ENCODE measurements at places on chromosomes 4 and X.

GRCh38 chrX:37896511-37896890, 49.1 kb upstream of the DYNLT3 start:
- DNase-seq = no peak

GRCh38 chr4:12110627-12111026, 681.9 kb upstream of the HS3ST1 start:
- no peak for DNase-seq

- DNase-seq = no peak
Observed at GRCh38 chrX:135434258-135435138, 12.8 kb downstream of the SMIM10L2A start.

- DNase-seq = no peak
Observed at GRCh38 chr4:39846705-39847104, 131.0 kb downstream of the PDS5A start.

DNA sequence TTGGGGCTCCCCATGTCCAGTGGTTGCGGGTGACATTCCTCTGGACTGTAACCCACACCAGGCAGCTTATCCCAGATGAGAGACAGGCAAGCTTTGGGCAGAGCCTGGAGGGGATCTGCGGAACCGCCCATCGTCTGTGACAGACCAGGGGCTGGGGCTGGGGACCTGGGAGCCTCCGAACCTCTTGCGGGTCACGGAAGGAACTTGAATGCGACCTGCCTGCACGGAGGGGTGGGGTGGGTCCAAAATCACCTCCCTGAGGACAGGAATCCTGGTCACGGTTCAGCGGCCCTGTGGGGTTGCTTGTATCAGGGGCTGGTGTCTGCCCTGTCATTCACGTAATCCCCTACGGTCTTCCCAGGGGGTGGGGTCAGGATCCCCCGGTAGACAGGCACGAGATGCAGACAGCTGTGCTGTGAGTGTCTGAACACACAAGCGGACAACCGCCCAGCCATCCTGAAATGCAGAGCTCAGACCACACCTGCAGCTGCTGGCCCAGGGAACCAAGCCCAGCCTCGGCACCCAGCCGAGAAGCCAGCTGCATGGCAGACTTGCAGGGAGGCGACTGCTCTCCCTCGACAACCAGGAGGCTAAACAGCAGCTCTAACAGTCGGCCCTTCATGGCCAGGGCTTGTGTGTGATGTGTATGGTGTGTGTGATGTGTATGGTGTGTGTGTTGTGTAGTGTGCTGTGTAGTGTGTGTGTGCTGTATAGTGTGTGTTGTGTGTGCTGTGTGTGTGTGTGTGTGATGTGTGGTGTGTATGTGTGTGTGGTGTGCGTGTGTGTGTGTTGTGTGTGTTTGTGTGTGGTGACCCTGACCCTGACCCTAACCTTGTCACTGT, 105.9 kb upstream of the ADRA2C start:
- DNase-seq = no peak

DNA sequence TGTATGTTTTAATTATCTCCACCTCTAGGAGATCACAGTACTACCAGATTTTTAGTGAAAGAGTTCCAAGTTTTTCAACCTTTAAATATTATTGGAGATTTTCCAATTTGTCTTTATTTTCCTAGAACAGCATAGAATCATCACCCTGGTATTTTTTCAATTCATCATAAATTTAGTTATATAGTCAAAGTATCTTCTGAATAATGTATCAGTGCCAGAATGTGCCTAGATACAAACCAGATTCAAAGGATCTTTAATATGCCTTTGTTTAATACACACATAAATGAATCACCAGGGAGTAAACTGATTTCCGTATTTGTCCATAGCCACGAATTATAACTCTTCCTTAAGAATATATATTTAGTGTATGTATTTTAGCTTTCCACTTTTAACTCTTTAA, 1373.1 kb downstream of the STIM2 start:
- no peak for DNase-seq

DNA sequence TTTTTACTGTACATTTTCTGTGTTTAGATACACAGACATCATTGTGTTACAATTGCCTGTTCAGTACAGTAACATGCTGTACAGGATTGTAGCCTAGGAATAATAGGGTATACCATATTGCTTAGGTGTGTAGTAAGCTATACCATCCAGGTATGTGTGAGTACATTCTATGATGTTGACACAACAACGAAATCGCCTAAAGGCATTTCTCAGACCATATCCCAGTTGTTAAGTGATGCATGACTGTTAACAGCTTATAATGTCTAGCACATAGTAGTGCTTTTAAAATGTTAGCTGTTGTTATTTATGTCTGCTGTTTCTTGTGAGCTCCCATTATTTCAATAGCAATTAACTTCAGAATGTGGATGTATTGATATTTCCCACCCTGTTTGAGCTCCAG, 4.5 kb downstream of the PRRG1 start:
- DNase-seq = no peak

DNA sequence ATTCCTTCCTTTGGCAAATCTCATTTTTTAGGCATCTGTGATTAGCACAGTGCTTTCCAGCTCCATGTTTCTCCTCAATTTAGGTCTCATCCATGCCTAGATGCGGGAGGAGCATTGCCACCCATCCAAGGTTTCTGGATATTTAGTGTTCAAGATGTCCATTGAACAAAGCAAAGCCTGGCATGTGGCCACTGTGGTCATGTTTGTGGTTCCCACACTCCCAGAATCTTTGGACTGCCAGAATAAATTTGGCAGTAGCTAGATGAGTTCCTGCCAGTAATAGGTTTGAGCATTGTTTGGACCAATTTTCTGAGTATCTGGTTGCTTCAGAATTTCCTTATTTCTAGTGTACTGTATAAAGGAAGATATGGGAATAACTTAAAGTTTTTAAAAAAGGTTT, 1124.1 kb downstream of the ADGRL3 start:
- peak; percentile 10 for DNase-seq

DNA sequence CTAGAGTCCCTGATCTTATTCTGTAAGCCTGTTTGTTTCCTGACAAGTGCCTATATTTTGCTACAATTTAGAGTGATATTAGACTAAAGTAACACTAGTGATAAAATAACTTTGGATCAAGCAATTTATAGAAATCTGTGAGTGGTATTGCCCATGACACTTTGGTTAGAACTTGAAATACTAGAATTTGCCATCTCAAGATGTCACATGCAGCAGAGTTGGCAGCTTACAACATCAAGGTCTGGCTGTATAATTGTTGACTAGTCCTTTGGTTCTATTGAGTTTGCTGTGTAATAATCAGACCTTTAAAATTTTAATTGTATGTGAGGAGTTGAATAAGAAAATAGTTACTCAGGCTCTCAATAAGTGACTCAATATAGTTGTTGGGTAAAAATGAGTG, 167.1 kb downstream of the RAPGEF2 start:
- no peak for DNase-seq

DNA sequence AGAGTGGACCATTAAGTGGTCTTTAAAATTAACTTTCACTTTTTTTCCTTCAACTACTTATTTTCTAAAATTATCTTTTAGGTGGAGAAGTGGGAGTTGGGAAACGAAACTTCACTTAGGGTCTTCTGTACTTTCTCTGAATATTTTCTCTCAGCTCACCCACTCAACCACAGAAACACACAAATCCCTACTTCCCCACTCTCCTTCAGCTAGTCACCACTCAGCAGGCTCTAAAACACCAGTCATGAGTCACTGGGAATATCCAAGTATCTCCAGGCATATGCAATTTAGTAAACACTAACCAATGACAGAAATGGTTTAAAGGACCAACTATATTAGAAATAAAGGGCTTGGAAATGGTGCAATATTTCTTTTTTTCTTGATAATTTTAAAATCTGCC, 153.0 kb upstream of the RPS6KA6 start:
- DNase-seq = no peak

DNA sequence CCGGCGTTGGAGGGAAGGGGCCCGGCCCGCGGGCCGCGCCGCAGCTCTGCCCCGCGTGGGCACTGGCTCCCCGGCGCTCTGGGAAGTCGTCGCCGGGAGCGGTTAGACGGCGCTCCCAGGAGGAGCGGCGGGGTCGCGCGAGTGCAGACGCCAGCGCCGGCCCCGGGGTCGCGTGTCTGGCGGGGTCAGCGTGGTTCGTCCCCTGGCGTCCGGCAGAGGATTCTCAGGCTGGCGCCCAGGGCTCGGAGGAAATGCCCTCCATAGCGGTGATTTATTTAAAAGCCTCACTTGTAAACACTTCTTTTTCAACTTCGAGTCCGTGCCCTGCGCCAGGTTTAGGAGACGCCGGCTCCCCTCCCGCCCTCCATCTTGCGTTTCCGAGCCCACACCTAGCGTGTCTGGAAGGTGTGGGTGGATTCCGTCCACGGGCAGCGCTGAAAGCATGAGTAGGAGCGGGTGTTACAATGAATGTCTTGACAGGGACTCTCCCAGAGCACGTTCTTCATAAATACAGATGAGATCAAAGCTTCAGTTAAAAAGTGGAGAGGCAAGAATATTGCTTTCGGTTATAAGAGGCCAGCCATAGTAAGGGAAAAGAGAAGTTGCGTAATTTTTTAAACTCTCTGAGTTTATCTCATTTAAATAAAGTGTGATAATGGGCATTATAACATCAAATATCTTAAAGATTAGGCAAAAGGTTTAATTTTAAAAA, 692 bp downstream of the FAM241A start:
- peak; percentile 26 for DNase-seq

DNA sequence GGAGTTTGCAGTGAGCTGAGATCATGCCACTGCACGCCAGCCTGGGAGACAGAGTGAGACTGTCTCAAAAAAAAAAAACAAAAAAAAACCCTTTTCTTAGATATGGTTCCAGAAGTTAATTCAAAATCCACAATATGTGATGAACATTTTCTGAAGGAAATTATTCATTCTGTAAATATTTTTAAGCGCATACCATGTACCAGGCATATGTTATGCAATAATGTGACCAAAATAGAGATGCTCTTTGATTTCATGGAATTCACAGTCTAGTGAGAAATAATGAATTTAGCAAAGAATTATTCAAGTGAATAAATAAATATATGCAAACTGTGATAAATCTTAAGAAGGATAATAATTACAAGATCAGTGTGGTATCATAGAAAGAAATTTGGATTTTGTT, 174.7 kb downstream of the GC start:
- no peak for DNase-seq

DNA sequence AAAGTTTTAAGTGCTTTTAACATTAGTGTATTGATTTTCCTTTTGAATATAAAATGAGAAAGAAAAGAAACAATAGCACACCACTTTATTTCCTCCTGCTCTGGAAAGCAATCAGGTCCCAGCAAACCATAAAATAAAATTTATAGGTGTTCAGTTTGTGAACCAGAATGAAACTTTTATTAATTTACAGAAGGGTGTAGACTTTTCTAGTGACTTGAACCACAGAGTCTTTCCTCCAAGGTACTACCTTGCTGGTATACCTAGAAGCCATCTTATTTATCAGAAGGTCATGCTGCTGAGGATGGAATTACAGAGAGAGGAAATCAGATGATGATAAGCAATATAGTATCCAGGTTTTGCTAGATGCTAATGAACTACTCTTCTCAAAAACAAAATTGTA, 27.6 kb upstream of the RPS6KA3 start:
- DNase-seq = no peak

GRCh38 chr4:148814030-148814429, 371.8 kb upstream of the NR3C2 start:
- no peak for DNase-seq

- DNase-seq = no peak
Observed at GRCh38 chr4:174316954-174317353, 33.2 kb downstream of the CEP44 start.

DNA sequence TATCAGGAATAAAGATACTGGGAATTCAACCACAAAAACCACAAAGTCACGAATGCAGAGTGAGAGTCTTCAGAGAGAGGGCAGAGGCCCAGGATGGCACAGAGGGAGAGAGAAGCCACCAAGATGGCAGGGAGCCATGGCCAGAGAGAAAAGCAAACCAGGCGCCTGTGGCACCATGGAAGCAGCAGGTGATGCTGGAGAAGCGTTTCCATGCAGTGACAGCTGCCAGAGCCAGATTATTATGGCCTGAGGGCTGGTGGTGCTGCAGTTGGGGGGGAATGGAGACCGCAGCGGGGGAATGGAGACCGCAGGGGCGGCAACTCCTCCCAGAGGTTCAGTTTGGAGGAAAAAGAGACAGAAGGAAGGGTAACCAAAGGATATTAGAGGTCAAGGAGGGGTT, 5.8 kb downstream of the TAFAZZIN start:
- no peak for DNase-seq

GRCh38 chr4:165810726-165811125, 62.3 kb upstream of the TLL1 start:
- DNase-seq = peak; percentile 5

- DNase-seq = no peak
Observed at GRCh38 chr4:6886886-6887285, 22.7 kb upstream of the TBC1D14 start.

DNA sequence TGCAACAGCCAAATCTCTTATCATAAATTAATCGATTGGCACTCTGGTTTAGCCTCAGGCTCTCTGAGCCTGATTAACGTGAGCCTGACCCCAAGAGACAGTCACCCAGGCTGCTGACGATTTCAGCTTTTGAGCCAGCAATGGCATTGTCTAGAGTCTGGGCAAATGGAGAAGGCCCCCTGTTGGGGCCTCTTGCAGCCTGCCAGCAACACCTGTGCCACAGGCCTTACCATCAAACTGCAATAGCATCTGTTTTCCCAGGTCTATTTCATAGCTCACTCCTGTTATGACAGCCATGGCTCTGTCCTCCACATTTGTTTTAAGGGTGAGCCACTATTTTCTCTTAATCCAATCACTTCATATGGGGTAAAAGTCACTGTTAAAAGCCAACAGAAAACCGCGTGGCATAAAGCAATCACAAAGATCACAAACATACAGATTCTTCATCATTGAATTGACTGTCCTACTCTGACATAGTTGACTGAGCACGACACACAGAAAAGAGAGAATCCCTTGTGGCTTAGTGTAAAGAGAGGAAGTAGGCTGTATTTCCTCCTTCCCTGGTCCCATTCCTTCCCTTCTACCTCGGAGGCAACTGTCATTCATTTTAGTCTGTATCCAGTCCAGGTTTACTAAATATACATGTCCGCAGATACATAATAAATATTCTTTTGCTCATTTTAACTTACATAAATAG, 47.8 kb downstream of the SLC9A7 start:
- no peak for DNase-seq

All from NCI-H226 (cell line).